ENCODE measurements at places on chromosomes 16 and 17. TPM values are rescaled to one million over a fixed set of nuclear protein-coding genes. Genes with fewer than 3 reads are reported as not detected.

LRRC46 gene
- polyA plus RNA-seq: 6.0 TPM

AANAT gene
- not detected for polyA plus RNA-seq

EVI2B gene
- polyA plus RNA-seq: not detected

ADCY9 gene
- polyA plus RNA-seq: 0.08 TPM

MYH1 gene
- polyA plus RNA-seq: not detected

DPEP1 gene
- polyA plus RNA-seq: not detected

NPIPB9 gene
- 1.6 TPM for polyA plus RNA-seq

CCL23 gene
- polyA plus RNA-seq: not detected

FBXL16 gene
- 22.9 TPM for polyA plus RNA-seq

TBC1D3H gene
- 0.18 TPM for polyA plus RNA-seq

C16orf95 gene
- polyA plus RNA-seq: 1.6 TPM

GP1BA gene
- polyA plus RNA-seq: 0.38 TPM

MSLN gene
- polyA plus RNA-seq: not detected

ZDHHC1 gene
- polyA plus RNA-seq: 0.16 TPM

FOXC2 gene
- polyA plus RNA-seq: not detected

ZP2 gene
- polyA plus RNA-seq: 2.2 TPM

PYY gene
- not detected for polyA plus RNA-seq

SCIMP gene
- not detected for polyA plus RNA-seq

CCL3 gene
- polyA plus RNA-seq: not detected

ACBD4 gene
- polyA plus RNA-seq: 0.44 TPM

ALKBH5 gene
- 42.2 TPM for polyA plus RNA-seq

TAT gene
- polyA plus RNA-seq: not detected

NPIPA3 gene
- 8.7 TPM for polyA plus RNA-seq

IGSF6 gene
- 0.14 TPM for polyA plus RNA-seq

TRPV3 gene
- polyA plus RNA-seq: 0.59 TPM

SMIM36 gene
- polyA plus RNA-seq: not detected

HSPB9 gene
- polyA plus RNA-seq: not detected

PABPN1L gene
- not detected for polyA plus RNA-seq

ITGAD gene
- polyA plus RNA-seq: not detected

NT5M gene
- polyA plus RNA-seq: 0.98 TPM

STH gene
- not detected for polyA plus RNA-seq

MPG gene
- 2.1 TPM for polyA plus RNA-seq
